Hindlimb muscle (tissue), 1 donor: ENCODE measurements at places on chromosomes 1 and 21. TPM values are rescaled to one million over a fixed set of nuclear protein-coding genes. Genes with fewer than 3 reads are reported as not detected.
A peak's percentile ranks its signal among the peaks of the same experiment; 100 is the strongest.

GRCh38 chr21:32131164-32131563 lies 147.7 kb downstream of the MIS18A start:
- no peak for DNase-seq

DNA sequence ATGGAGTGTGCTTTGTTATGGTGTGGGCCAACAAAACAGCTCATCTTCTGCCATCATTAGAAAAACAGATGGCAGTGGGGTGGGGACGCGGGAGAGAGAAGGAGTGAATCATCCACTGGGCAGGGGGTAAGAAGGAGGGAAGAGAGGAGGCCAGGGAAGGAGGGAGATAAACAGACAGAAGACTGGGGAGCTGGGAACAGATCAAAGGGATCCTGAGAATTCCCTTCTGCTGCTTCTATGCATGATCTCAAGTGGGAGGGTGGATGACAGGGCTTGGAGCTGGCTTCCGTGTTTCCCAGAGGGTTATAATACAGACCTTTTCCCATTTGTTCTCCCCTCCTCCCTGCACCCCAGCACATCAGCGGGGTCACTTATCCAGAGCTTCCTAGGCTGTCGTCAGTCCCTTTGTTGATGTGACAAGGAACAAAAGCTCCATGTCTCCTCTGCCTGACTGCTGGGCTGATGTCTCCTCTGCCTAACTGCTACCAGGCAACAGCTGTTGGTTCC lies 338.6 kb downstream of the PAPPA2 start:
- peak; percentile 84 for DNase-seq

DNA sequence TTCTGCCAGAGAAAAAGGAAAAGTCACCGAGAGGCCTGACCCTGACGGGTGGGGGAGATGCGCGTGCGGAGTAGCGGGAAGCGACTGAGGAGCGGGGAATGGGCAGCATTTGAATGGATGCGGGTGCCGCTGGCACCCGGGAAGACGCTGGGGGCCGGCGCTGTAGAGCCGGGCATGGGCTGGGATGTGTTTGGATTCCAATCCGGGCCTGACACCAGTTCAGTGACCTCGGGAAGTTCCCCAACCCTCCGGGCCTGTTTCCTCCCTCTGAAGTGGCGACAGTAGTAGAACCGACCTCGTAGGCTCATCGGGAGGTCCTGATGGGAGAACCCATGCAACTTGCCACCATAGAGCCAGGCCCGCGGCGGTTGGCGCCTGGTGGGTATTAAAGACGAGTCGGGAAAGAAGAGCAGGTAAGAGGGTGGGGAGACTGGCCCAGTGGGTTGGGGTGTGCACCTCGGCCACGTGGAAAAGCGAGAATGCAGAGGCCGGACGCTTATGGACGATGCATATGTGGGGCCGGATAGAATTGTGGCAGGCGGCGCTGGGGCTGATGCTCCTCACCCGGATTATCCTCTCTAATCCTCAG lies 642 bp upstream of the SLC16A1 start:
- no peak for DNase-seq

TMEM125 gene
- polyA plus RNA-seq, result not detected

- no peak for DNase-seq
These were observed 68.6 kb upstream of the HSPA13 start for GRCh38 chr21:14451546-14451945.

- DNase-seq, result no peak
These were observed 2.7 kb downstream of the DSTYK start for GRCh38 chr1:205208811-205209210.
